Glomerular endothelial cell (primary cell): ENCODE measurements at places on chromosomes 1 and 21. TPM values are rescaled to one million over a fixed set of nuclear protein-coding genes. Genes with fewer than 3 reads are reported as not detected.

The SLAMF6 gene
- not detected in 2 replicates for total RNA-seq

The SH3BGR gene
- 0.64 TPM in 1 of 2 replicates, not detected in the other for total RNA-seq

The SYCP1 gene
- total RNA-seq = not detected in 2 replicates

The KCNK2 gene
- 0.05 TPM in 1 of 2 replicates, not detected in the other for total RNA-seq

The ATF3 gene
- 7.0 and 21.1 TPM in 2 replicates for total RNA-seq

The MASP2 gene
- total RNA-seq = not detected in 2 replicates

The FALEC gene
- not detected in 2 replicates for total RNA-seq

The HES2 gene
- total RNA-seq = 16.1 and 41.8 TPM in 2 replicates

The NTMT2 gene
- not detected in 2 replicates for total RNA-seq

The IRF6 gene
- total RNA-seq = 0.82 and 1.8 TPM in 2 replicates

The CD58 gene
- 8.2 and 17.2 TPM in 2 replicates for total RNA-seq

The ITSN1 gene
- 44.3 and 47.9 TPM in 2 replicates for total RNA-seq

The SLC26A9 gene
- total RNA-seq = 0.05 and 0.23 TPM in 2 replicates

The CFAP45 gene
- total RNA-seq = 0.53 and 0.73 TPM in 2 replicates

The CD5L gene
- not detected in 2 replicates for total RNA-seq

The WNT9A gene
- total RNA-seq = 2.8 and 3.7 TPM in 2 replicates

The TMOD4 gene
- total RNA-seq = not detected in 2 replicates

The SH2D2A gene
- total RNA-seq = 0.44 and 0.82 TPM in 2 replicates

The CD160 gene
- total RNA-seq = not detected in 2 replicates

The OPN3 gene
- total RNA-seq = 23.3 and 37.3 TPM in 2 replicates

The TXNIP gene
- 98.0 and 102 TPM in 2 replicates for total RNA-seq

The KCNN3 gene
- 4.8 and 10.5 TPM in 2 replicates for total RNA-seq

The TNNT2 gene
- 0.88 TPM in 1 of 2 replicates, not detected in the other for total RNA-seq

The THEM5 gene
- total RNA-seq = not detected in 2 replicates

The RIMKLA gene
- total RNA-seq = 0.10 TPM in 1 of 2 replicates, not detected in the other

The LCE2C gene
- total RNA-seq = not detected in 2 replicates

The CD101 gene
- total RNA-seq = 0.06 and 0.24 TPM in 2 replicates

The RABGGTB gene
- 40.0 and 48.6 TPM in 2 replicates for total RNA-seq

The F5 gene
- not detected in 2 replicates for total RNA-seq
